Activated CD4-positive, alpha-beta T cell treated with anti-CD3 and anti-CD28 coated beads, Interleukin-2, amount 10 ng/mL, durations not matched to agents 7 days and 5 days (primary cell): ENCODE measurements at places on chromosomes 1 and 21.

DNA sequence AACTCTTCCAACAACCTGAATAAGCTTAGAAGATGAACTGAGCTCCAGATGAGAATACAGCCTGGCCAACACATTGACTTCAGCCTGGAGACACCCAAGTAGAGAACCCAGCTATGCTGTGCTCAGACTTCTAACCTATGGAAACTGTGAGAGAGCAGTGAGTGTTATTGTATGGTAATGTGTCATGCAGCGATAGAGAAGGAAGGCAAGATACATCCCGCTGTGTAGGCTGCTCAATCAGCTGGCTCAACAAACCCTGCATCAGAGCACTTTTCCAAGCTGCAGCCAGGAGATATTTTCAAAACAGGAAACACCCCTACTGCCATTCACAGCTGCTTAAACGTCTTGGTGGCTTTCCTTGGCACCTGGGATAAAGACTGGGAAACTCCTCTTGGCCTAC is 321.3 kb downstream of the SIPA1L2 start:
- DNase-seq = no peak

GRCh38 chr1:221827307-221827642 is 85.4 kb upstream of the DUSP10 start:
- no peak for DNase-seq

GRCh38 chr1:156430303-156430702 is 61.3 kb downstream of the RHBG start:
- no peak for DNase-seq

GRCh38 chr1:102852613-102853012 is 255.7 kb downstream of the COL11A1 start:
- no peak for DNase-seq

DNA sequence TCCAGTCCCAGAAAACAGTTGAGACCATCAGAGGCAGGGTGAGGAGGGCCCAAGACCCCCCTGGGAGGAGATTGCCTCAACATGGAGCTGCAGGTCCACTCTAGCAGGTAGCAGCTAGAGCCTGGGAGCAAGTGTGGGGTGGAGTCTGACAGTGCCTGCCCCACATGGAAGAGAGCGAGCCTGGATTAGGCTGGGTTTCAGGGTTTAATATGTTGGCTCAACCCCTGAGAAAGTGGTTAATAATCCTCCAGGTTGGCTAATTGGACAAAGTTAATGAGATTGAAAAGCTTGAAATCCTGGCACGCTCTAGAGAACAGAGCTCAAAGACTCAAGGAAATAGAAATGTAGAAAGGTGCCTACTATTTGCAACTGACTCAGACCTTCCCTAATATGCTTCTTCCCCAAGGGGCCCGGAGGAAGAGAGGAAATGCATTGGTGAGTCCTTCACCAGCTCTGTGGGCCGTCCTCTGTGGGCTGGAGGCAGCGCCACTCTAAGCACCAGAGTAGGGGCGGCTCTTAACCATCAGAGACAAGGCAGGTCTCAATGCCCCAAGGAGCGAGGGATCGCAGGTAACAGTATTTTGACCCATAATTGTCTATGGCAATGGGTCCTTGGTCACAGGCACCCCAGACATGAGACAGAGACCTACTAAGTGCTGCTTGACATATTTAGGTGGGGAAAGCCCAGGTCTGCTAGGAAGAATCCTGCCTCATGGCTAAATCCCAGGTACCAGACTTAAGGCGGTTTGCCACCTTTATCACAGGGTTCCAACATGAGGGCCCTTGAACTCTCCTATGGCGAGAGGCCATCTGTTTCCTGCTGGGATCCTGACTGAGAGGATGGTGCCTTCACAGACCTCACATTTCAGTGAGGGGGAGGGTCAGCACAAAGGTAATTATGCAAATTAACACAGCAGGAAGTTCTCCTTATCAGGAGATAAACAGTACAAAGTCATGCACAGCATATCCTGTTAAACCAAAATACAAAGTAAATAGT is 33.8 kb downstream of the RSPH1 start:
- DNase-seq = no peak
